NCI-H2227 treated with DMSO at 0.1 percent for 48 hours (cell line): ENCODE measurements at places on chromosomes 3 and 15.
A peak's percentile ranks its signal among the peaks of the same experiment; 100 is the strongest.

DNA sequence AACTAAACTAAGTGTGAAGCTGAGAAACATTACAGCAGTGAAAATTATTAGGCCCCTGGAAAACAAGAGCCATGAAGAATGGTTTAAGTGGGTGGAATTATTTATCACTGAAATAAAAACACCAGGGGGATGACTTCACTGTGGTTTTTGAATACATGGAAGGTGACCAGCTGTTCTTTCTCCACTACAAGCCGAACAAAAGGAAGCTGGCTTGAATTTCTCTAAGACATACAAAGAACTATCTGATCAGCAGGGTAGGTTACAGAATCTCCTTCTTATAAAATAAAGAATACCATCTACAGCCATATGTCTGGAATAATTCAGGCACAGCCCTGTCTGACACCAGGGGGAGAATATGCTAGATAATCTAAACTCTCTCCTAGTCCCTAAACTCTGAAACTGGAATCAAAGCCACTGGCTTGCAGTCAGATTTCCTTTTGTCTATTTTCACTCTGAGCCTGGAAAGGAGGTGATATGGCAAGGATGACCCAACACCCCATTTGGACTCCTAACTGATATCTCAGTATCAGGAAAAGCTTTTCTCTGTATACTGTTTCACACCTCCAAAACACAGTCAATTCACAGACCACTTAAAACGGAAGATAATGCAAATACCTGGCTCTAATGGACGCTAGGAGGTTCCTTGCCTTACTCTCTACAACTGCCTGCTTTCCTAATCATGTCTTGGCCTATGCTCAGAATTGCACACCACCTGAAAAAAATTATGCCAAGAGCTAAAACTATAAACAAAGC, 31.2 kb downstream of the SPATA12 start:
- DNase-seq = no peak

DNA sequence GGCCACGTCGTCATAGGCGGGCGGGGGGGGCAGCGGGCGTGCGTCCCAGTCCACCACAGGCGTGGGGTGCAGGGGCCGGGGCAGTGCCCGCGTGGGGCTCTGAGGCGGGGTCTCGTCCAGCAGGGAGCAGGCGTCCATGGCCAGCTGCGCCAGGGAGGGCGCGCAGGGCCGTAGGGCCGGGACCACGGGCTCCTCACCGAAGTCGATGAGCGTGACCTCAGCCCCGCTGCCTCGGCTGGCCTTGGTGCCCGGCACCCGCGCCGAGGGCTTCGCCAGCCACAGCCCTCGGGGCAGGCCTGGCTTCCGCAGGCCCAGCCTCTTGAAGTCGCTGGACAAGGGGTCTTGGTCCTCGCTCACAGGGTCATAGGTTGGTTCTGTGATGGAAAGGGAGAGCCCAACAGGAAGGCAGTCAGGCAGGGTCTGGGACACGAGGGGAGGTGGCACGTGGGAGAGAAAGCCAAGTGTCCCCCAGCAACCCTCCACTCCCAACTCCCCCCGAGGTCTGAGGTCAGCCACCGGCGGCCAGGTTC, 40.0 kb downstream of the TNK2 start:
- DNase-seq = no peak

DNA sequence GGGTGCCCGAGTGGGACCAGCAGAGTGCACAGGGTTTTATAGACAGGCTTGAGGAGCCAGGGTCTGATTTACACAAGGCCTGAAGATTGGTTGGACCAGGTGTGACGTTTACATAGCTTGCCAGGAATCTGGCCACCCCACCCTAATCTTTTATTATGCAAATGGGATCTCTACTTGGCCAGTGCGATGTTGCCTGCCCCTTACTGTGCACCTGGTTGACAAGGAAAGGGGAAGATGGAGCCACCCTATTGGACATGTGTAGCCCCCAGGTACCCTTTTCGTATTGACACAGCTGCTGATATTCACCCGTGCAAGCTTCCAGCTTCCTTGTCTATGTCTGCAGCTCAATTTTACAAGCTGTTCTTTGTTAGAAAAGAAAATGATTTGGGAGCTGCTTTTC, 132.0 kb downstream of the ARNT2 start:
- no peak for DNase-seq

DNA sequence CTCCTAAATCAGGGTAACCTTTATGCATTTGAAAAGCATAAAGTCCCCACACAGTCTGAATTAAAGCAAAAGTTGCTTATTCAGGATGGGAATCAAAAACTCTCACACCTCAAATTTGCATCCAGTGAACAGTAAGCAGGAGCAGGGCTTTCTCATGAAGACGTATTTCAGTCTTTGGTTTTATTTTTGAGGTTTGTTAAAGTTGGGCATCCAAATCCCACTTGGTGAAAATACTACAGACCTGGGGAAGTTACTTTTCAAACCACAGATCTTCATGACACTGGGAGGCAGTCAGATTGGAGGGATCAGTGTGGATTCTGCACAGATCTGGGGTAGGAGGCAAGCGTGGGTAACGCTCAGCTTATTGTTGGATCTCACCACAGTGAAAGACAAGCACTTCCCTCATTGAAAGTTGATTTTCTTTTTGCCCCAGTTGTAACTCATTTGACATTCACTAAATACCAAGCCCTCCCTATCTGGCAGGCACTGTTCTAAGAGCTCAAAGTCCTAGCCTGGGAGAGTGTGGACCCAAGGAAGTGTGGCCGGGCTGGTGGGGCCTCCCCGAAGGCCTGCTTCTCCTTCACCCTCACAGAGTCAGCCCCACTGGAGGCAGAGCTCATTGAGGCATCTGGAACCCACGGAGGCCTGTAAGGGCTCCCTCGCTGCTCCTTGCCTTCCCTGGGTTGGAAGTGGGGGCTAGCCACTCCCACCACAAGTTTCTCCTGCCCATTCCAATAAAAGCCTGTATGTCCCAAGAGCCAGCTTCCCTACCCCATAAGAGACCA, 783 bp upstream of the ISG20 start:
- no peak for DNase-seq

- no peak for DNase-seq
Observed at GRCh38 chr15:50435772-50436171, 11.6 kb downstream of the USP8 start.

DNA sequence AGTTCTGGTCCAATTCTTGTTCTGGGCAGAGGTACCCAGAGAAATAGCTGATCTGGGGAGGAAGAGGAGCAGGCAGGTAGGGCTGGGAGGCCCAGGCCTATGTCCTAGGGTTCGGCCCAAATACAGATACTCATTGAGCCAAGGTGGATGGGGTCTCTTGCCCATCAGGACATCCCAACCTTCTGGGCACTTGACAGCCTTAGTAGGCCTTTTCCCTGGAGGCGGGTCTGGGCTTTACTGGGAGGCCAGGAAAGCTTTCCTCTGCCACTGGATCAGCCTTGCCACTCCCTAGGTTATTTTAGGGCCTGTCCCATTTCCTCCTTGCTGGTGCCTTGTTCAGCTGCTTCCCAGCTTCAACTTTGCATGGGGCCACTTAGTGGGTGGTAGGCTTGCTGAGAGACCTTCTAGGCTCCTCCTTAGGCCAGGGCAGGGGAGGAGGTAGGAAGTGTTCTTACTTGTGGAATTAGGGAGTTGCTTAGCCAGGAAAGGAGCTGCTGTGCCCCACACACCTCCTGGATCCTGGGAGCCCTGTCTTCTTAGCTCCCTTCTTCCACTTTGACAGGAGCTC, 9.7 kb downstream of the TEX264 start:
- DNase-seq = no peak

GRCh38 chr3:126850370-126851085, 132.4 kb upstream of the PLXNA1 start:
- DNase-seq = no peak

GRCh38 chr3:42094691-42095391, 3.7 kb downstream of the TRAK1 start:
- DNase-seq = no peak

DNA sequence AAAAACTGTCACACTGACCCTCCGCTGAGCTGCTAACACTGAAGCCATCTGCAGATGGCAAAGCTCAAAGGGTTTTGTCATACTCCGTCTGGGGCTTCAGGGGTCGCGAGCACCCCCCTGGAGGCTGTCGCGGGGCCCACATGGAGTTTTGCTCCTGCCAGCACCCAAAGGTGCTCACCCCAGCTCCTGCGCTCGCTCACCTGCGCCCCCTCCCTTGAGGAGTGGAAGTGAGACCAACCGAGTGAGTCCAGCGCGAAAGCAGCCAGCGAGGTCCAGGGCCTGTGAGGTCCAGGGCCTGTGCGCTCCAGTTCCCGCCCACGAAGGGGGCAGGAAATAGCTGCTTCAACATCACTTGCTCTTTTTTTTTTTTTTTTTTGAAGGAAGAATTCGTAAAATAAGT, 208.5 kb downstream of the ROBO2 start:
- no peak for DNase-seq

DNA sequence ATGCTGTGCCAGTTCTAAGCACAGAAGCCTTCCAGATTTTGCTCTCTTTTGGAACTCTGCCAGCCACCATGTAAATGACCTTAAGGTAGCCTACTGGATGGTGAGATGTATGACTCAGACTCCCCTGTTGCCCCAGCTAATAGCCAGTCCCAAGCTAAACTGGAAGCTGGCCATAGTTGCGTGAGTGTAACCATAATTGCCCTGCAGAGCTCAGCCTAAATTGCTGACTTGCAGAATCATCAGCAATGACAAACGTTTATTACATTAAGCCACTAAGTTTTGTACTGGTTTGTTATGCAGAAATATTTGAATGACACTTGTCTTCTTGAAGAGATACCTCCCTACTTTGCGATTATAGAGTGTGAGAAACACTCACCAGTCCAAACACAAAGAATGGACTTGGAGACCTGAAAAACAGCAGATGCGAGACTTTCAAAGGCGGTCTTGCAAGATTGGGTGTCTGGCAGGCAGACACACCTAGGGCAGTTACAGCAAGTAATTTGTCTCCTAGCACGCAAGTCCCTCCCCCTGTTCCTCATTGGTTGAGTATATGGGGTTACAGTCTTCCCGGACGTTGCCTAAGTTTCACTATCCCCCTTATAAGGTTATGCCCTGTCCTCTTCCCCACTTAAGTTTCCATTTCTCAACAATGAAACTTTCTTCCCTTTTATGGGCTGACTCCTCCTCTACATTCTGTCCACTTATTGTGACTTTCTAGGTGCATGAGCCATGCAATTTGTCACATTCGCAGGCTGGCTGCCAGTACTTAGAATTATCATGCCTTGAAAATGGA, 83.6 kb upstream of the XCR1 start:
- peak; percentile 27 for DNase-seq

DNA sequence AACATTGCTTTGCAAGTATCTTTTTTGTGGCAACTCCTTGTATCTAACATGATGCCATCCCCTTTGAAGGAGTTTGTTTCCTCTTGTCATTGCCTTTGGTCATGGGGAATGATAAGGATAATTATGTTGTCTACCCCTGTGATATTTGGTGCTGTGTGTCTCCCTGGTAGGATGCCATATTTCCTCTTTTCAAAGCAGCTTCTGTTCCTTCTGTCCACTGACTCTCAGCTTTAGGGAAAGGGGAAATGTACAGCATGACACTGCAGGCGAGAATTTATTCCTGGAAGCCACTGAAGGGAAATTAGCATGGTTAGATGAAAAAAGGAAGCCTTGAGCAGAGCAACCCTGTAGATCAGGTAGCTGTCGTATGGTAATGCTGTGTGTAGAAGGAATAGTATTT, 576.7 kb downstream of the CADM2 start:
- DNase-seq = no peak

DNA sequence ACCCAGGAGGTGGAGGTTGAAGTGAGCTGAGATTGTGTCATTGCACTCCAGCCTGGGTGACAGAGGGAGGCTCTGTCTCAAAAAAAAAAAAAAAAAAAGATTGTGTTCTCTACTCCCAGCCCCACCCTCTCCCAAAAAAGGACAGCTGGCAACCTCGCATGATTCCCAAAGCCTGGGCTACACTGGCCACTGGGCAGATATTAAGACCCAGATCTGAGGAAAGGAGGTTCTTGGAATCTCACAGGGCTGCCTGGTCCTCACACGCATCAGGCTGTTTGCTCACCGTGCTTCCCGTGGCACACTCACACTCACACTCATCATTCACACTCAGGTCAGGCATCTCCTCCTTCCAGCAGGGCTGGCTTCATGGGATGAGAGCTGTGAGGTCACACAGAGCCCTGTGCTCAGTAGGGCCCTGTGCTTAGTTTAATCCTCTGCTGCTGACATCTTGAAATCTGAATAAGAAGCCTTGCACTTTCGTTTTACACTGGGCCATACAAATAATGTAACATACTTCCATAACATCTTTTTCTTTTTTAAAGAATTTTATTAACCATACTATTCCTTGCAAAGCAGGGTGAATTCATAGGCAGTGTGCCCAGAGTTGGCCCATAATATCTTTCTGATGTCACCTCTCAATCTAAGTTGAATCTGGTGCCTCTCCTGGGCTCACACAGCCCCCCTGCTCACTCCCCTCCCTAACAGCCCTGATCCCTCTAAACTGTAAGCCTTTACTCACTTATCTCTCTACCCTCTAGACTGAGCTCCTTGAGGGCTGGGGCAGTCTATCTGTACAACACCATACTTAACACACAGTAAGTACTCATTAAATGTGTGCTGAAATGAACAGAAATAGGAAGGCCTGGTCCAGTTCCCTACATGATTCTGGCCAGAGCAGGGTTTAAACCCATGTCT, 50.2 kb upstream of the C15orf39 start:
- DNase-seq = no peak

- DNase-seq = no peak
Observed at GRCh38 chr3:127680798-127681221, 8.1 kb downstream of the ABTB1 start.

DNA sequence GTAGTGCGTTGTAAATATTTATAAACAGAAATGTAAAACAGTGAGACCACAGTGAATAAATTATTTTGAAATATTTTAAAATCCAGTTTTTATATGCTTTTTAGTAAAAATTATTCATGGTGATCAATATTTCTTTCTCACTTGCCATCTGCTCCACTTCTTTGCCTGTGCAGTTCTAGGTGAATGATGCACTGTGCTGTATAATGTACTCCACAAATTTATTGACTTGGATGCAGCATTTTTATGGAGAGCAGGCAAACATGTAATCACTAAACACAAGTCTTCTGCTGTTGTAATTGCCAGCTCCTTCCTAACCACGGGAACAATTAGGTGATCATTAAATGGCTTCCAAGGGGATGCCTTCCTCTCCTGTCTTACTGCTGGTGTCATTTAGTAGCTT, 395.9 kb downstream of the PTPRG start:
- no peak for DNase-seq

DNA sequence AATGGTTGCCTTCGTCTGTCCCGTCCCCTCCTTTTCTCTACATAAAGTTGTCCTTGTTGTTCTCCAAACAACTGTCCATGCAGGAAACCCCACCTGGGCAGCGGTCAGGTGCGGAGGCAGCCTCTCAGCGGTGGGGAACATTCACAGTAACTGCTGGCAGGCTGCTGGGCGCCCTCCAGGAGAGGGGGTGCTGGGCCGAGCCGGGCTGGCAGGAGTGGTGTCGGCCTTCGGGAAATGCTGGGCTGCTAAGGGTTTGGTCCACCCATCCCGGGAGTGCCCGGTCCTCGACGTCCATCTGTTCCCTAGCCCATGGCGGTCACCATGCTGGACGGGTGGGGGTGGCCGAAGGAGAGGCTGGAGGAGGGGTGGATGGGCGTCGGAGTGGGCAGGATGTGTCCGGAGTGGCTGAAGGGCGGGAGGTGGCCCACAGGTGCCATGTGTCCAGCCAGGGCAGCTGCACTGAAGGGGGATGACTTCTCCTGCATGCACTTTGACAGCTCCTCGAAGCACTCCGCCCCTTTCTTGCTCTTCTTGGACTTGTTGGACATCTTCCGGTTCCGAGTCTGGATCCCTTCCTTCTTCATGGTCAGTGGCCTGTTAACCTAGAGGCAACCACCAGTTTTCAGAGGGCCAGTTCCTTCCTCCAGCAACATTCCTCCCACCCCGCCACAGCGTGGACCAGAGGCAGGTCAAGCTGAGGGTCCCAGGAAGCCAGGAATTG, 12.1 kb downstream of the GATA2 start:
- no peak for DNase-seq

GRCh38 chr3:40663280-40663679, 138.5 kb downstream of the ZNF621 start:
- DNase-seq = no peak
